ENCODE measurements at places on chromosomes 1 and 21.

DNA sequence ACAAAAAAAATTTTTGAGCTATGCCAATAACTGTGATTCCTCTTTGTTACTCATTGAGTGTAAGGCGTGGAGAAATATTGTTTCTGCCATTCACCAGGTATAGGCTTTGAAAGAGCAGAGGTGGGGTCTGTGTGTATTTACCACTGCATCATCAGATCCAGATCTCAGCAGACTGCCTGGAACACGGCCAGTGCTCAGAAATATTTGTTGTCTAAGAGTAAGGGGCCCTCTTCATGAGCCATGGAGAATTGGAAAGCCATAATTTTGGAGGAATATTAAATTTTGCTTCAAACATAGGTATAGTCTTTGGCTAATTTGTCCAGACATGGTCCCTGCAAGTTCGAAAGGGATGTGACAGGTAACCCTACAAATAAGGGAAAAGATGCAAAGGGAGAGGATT lies 231.3 kb upstream of the IRF2BP2 start:
- no peak for DNase-seq

GRCh38 chr21:41895643-41896493 lies 16.7 kb upstream of the PRDM15 start:
- DNase-seq, result no peak

- no peak for DNase-seq
These were observed 4.5 kb downstream of the KRTCAP2 start for GRCh38 chr1:155168456-155169210.

DNA sequence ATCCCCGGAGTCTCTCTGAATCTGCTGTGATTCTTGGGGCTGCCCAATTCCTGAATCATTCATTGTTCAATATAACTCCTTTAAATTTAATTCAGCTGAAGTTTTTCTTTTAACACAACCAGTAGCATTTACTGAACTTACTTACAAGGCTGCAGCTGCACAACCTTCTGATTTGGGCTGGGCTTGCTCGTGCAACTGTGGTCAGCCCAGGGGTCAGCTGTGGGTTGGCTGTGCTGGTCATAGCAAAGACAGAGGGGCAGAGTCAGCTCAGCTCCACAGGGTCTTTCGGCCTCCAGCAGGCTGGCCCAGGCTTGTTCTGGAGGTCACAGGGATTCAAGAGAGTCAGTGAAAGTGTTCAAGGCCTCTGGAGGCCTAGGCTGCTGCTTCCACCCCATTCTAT lies 186.1 kb downstream of the MATN1 start:
- no peak for DNase-seq

- DNase-seq, result no peak
These were observed 2.1 kb upstream of the S100A2 start for GRCh38 chr1:153567621-153568366.

- DNase-seq, result no peak
These were observed 24.1 kb upstream of the EXO1 start for GRCh38 chr1:241823925-241824324.

GRCh38 chr1:154741741-154742495 lies 128.2 kb downstream of the KCNN3 start:
- DNase-seq, result no peak

DNA sequence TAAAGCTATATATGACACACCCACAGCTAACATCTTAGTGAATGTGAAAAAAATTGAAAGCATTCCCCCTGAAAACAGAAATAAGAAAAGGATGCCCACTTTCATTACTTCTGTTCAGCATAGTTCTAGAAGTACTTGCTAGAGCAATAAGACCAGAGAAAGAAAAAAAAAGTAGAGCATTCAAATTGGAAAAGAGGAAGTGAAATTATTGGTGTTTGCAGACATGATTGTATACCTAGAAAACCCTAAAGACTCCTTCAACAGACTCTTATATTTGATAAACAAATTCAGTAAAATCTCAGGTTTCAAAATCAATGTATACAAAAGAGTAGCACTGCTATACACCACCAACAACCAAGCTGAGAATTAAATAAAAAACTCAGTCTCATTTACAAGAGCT lies 1461.0 kb downstream of the AMY1C start:
- no peak for DNase-seq
